Activated CD8-positive, alpha-beta memory T cell treated with anti-CD3 and anti-CD28 coated beads, Interleukin-2, amount 10 ng/mL, durations not matched to agents 7 days and 5 days (primary cell): ENCODE measurements at places on chromosomes 4 and X.

DNA sequence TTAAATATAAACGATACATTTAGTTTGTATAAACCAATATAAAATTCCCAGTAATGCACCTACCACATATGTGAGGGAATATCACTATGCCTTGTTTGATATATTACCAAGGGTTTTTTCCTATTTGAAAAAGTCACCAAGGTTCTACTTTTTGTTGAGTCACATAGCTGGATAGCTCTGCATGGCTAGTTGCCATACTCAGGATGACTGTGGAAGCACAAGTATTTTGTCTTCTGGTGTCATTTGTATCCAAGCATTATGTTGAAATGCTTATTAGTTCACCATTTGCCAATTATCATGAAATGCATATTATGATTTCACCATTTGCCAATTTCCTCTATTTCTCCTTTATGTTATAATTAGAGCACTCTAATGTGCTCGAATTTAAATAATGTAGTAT, 162.7 kb upstream of the TTC29 start:
- DNase-seq, result no peak

GRCh38 chr4:18767921-18768320, 746.4 kb upstream of the LCORL start:
- no peak for DNase-seq

DNA sequence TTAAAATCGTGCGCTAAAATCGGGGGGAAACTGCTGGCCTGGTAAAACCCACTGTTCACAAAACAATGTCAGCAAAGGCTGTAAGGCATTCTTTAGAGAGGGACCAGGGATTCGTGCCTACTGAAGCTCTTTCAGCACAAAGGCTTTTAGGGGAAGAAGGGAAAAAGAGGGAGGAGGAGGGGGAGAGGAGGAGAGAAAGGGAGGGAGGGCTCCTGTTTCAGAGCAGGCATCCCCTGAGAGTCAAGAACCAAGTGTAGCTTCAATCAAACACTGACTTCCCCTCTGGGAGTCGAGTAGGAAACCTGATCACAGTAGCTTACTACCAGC, 9.5 kb downstream of the BCOR start:
- no peak for DNase-seq

DNA sequence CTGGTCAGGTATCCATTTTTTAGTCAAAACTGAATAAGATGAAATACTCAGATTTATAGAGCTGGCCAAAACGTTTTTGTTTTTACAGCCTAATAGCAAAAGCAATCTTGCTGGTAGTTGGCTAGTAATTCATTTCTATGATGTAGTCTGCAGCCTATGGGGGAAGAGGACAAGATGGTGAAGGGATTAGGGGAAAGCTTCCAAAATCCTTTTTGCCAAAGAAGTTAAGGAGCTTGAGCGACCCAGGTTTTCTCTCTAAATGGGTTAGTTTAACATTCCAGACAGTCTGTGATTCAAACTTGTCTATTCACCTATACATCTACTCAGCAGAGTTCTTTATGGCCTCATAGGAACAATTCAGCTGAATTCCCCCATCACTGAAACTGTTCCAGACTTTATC, 89.8 kb upstream of the SPRY1 start:
- no peak for DNase-seq

GRCh38 chrX:121832446-121832845, 785.0 kb downstream of the GLUD2 start:
- DNase-seq, result no peak

DNA sequence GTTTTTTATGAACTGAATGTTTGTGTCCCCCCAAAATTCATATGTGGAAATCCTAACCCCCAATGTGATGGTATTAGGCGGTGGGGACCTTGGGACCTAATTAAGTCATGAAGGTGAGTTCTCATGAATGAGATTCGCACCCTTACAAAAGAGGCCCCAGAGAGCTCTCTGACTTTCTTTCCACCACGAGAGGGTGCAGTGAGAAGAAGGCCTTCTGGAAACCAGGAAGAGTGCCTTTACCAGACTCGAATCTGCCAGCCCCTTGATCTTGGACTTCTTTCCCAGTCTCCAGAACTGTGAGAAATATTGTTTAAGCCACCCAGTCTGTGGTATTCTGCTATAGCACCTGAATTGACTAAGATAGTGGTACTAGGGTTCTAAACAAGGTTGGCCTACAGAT, 40.8 kb downstream of the STK26 start:
- DNase-seq, result no peak

DNA sequence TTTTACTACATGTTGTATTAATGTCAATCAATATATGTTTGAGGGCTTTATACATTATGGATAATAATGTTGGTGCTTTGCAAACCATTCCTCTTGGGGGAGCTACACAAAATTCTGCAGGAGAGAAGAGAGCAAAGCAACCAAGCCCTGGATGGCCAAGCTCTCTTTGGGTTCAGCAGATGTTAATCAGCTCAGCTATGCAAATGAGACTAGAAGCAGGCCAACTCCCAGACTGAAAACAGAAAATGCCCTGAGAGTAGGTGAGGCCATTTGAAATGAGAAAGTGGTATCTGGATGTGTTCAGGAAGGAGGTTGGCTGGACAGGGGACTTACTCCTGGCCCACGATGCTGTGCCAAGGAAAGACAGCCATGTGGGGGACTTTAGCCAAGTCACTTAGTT, 387.0 kb downstream of the BCOR start:
- DNase-seq, result no peak

- DNase-seq, result peak; percentile 54
These were observed 155.2 kb upstream of the GALNT7 start for GRCh38 chr4:173013232-173013930.

DNA sequence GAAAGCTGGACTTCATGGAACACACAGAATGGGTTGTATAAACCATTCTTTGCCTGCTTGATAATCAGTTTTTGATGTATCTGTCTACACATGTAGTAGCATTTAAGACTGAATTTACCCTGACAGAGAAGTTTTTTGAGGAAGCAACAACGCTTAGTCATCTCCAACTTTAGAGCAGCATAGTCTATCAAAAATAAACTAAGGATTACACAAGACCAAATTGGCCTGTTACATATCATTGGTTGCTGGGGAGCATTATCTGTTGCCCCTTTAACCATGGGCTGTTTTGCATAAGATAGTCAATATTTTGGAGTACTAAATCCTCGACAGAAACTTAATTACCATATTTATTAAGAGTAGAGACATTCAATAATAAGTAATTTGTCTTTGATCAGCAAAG, 347.4 kb downstream of the FAM47B start:
- no peak for DNase-seq

DNA sequence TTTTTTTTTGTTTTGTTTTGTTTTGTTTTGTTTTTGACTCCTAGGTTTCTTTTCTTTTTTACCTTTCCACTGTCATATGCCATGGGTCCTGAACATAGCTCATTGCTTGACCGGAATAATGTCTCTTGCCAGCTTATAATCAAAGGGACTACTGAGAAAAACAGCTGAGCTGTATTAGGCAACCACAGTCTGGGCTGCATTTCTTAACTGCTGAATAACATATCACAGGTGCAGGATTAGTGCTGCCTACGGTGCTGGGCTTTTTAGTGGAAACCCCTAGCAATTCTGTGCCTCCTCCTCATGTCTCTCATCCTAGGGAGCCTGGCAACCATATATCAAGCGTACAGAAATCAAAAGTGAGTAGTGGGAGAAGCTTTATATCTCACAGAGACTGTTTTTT, 333.5 kb downstream of the BMPR1B start:
- no peak for DNase-seq

DNA sequence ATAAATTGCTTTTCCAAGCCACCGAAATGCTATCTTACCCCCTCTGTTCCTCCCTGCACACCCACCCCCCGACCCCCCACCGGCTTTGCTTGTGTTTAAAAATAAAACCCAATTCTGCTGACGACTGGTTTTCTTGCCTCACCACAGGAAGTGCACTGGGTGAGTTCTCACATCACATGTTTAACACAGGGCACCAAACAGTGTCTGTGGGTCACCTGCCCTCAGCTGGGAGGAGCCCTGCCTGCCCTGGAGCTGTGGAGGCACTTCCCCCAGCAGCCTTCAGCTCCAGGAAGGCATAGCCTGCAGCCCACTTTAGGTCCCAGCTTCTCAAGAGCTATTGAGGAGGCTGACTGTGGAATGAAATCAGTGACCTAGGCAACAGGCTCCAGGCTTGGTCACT, 8.8 kb downstream of the TMEM255A start:
- peak; percentile 81 for DNase-seq

DNA sequence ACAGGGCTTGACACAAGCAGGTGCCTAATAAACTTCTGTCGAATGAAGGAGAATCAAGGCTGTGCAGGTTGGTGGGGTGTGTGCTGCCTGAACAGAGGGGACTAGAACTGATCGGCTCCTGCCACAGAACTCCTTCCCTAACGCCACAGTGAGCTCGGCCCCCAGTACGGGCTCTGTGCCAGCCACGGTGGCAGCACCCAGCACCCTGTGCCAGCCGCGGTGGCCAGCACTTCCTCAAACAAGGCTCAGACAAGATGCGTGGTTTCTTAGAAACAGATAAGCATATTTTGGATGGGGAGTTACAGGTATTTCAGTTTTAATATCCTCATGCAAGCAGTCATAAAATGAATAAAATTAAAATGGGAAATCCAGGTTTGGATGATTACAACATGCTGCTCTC, 26.0 kb upstream of the C4orf50 start:
- DNase-seq, result no peak

- no peak for DNase-seq
These were observed 354.1 kb downstream of the CHIC1 start for GRCh38 chrX:73916931-73917667.

- no peak for DNase-seq
These were observed 17.4 kb upstream of the XPNPEP2 start for GRCh38 chrX:129721414-129721813.

DNA sequence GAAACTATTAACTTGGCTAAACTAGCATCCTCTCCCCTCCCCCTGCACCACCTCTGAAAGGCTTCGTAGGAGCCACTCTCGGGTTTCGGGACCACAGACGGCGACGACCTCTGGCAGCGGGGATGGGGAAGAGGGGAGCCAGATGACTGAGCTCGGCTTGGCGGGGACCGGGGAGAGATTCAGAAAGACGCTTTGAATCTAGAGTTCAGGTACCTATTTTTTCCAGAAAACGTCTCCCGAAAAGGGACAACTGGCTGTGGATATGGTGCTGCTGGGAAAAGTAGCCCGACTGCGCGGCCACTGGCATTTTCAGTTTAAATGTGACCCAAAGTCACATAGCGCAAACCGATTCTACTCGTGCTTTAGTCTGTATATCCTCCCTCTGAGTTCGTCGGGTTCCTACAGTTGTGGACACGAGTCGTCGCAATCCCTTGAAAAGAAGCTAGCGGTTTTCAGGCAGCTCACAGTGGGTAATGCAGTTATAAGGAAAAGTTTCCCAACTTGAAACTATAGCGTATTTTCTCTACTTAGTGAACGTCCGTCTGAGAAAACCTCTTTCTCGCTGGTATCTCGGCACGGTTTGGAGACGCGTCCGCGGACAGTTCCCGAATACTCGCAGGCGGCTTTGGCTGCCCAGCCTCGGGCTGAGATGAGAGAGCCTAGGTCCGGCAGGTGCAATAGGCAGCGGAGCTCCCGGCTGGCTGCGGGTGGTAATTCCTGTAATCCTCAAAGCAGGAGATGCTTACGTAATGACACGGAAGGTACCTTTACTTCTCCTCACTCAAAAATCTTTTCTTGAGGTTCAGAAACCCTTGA, 1.3 kb downstream of the PARM1 start:
- DNase-seq, result no peak

- no peak for DNase-seq
These were observed 66.4 kb downstream of the STAP1 start for GRCh38 chr4:67624939-67625338.

DNA sequence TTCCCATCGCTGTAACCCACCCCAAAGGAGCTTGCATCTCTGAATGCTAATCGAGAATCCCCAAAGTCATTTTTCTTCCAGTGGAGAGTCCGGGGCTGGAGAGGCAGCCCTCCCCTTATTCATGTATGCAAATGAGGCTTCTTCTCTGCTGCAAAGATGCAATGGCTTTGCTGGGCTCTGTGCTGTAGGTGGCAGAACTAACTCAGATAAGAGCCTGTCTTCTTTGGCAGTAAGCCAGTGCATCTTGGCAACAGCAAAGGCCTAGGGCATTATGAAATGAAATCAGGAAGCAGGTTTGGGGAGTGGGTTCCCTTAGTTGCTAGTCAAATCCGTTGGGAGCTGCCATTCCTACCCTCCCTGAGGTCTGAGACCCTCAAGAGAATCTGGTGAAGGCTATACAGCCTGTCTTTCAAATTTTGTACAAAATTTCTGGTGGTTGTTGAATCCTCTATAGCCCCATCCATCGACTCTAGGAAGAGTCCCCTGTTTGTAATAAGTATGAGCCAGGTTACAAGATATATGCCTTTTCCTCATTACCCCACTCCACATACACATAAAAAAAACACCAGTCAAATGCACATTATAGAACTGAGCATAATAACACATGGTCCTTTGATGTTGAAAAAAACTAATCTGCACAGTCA, 290.6 kb upstream of the TAPT1 start:
- DNase-seq, result no peak

DNA sequence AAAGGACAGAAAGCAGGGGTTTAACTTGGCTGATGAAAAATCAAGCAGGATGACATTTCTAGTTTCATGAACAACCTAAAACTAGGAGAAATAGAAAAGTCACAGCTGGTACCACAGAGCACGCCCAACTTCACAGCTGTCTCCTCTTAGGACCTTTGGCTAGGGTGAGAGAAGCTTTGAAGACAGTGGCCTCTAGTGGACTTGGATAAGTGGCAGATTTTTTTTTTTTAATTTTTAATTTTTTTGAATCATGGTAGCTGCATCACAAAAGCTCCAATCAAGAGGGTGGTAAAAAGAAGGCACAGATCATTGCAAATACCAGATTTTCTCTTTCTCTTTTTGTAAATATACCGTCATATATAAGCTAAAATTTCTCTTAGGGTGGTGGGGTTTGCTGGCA, 20.2 kb upstream of the MAP3K15 start:
- no peak for DNase-seq

DNA sequence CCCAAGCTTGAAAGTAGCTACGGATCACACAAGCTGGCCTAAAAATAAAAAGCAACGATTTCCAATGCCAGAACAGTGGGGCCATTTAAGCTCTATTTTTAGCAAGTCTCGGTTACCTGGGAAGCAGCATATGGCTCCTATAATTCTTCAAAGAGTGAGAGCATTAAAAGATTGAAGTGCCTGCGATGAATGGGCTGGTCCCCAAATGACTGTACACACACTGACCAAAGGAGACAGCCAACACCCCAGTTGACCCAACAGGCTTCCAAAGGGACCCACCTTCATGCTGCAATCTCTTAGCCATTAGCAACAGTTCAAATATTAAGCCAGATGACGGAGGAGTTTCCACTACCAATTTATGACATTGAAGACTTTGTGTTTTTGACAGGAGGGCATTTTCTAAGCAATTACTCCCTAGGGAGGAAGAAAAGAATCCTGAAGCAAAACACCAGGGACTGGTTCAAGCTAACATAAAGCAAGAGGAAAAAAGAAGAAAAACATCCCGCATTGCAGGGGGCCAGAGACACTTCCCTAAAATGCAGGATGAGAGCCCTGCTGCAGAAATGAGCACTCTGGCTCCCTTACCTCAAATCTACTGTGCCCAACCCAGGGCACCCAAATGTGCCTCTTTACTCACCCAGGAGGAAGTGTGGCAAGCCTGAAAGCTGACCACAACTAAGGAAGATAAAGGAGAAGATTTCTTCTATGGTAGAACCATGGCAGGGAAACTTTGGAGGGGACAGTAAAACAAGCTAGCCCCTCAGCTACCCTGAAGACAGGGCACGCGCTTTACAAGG, 21.6 kb downstream of the SH3KBP1 start:
- no peak for DNase-seq

- DNase-seq, result no peak
These were observed 38.1 kb downstream of the RNF212 start for GRCh38 chr4:1075225-1075624.

GRCh38 chr4:182242787-182243186, 415 bp upstream of the TENM3 start:
- DNase-seq, result no peak

- DNase-seq, result no peak
These were observed 66.4 kb upstream of the C4orf54 start for GRCh38 chr4:99724067-99724466.
